ENCODE measurements at places on chromosomes 12 and 14.

DNA sequence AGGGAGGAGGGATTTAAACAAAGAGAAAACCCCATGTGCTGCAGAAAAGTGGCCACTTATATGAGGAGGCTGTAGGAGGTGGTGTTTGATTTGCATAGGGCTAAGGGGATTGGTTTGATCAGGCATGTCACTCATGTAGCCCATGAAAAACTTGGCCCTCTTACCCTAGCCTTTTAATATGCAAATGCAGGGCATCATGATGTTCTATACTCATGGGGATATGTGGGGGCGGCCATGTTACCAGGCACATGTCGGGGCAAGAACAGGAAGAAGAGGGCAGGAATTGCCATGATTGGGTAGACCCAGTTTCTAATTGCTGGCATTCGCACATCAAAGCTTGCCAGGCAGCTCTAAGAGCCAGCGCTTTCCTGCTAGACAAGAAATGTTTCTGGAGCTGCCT, 28.8 kb downstream of the KLRK1 start:
- no peak for DNase-seq

DNA sequence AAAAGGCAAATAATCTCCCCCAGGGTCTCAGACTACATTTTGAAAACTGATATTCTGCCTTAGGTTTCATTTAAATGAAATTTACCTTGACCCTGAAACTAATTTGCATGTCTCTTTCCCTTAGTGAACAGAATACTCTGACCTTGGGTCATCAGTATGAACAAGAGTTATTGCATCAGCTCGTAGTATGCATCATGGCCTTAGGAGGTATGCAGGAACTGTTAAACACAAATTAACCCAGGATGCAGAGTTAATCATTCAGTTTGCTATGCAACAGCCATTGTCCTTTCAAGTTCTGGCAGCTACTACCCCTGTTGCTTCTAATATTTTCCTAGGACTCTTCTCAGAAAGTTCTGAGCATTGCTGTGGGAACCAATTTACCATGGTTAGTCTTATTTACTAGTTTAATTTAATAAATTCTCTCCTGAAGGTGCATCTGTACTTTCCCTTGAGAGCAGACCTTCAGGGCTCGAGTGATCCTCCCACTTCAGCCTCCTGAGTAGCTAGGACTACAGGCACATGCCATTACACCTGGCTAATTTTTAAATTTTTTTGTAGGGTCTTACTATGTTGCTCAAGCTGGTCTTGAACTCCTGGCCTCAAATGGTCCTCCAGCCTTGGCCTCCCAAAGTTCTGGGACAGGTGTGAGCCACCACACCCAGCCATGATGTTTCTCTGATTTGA, 126.7 kb downstream of the TTC6 start:
- no peak for DNase-seq

DNA sequence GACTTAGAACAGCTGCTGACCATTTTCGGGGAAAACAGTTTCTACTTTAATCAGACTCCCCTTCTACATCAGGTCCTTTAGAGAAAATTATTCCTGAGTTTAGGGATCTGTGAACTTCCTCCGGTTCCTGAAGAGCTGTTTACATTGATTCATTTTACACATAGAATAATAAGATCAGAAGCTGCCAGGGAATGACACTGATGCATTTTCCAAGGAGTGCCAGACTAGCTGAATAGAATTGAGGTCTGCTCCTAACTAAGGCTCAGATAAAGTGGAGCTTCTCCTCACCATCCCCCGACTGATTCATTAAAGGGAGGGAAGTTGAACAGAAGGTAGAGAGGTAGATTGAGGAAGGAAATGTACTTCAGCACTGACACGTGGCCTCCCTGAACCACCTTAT, 41.9 kb upstream of the PSMA6 start:
- DNase-seq, result no peak

- DNase-seq, result no peak
These were observed 80.1 kb downstream of the C12orf42 start for GRCh38 chr12:103415681-103416080.

GRCh38 chr12:132956011-132956788, at the start of gene ZNF605:
TSS of gene ZNF605 (minus strand) at chr12:132956306. CDS start at chr12:132945635, 10,671 bp downstream.
- DNase-seq, result peak; percentile 57

- peak; percentile 29 for DNase-seq
These were observed 91.6 kb downstream of the DHRS2 start for GRCh38 chr14:23727566-23728335.

- DNase-seq, result no peak
These were observed 755 bp downstream of the SETD1B start for GRCh38 chr12:121804417-121805111.

DNA sequence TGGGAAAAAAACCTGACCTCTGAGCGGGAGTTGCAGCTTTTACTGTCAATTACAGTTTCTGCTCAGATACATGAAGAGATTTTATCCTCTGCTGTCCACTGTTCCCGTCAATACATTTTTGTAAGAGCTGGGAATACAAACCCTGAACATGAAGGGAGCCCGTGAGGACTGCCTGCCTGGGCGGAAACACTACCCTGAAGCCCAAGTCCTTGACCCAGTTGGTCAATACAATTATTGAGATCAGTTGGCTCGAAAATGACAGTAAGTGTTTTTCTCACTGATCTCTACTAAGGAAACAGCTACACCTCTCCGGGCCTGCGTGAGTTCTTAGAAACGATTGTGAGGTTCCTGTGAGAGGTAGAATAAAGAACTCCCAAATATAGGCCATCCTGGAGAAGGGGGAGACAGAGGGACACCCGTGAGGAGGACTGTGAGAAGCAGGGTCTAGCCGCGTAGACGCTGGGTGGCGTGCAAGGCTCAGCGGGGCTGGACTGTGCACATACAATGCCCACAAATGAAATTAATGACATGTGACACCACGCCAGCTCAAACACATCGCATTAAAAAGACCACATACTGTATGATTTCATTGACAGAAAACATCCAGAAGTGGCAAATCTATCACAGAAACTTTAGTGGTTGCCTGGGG, 509.5 kb downstream of the TMEM132D start:
- DNase-seq, result no peak

DNA sequence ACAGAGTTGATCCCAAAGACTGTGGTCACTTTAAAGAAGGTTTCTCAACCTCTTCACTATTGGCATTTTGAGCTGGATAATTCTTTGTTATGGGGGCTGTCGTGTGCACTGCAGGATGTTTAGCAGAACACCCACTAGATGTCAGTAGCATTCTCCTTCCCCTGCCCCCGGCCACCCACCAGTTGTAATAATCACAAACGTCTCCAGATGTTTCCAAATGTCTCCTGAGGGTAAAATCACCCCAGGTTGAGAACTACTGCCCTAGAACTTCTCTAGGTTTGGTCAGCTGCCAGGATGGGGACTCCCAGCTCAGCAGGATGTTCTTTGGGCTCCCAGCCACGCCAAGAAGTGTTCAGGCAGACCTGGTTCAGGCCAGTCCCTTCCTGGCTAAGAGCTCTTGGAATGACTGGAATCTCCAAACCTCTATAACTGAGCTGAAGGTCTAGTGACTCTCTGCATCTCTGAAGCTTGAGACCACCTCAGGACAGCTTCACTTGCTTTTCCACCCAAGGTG, 12.5 kb upstream of the AJUBA start:
- no peak for DNase-seq

DNA sequence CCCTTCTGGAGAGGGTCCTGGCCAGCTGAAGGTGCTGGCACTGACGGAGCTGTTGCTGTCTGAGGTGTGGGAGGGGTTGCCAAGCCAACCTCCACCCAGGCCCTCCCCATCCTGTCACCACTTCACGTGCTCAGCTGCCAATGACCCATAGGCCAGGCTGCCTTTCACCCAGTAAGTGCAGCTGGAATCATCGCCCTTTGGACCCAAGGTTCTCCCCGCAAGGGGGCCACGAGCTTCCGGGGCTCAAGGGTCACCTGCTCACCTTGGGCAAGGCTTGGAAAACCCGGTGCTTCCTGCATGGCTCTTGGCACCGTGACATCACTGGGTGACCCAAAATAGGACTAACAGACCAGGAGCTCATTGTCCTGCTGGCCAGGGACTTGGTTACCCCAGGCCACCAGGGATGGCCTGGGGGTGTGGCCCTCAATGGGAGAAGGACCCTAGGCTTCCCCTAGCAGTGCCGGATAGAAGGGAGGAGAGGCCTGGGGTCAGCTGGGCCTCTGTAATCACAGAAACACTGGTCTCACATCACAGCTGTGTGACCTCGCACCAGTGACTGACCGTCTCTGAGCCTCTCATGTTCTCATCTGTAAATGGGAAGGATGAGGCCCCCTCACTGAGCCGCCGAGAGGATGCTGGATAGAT, 51.3 kb downstream of the CCDC85C start:
- DNase-seq, result no peak

DNA sequence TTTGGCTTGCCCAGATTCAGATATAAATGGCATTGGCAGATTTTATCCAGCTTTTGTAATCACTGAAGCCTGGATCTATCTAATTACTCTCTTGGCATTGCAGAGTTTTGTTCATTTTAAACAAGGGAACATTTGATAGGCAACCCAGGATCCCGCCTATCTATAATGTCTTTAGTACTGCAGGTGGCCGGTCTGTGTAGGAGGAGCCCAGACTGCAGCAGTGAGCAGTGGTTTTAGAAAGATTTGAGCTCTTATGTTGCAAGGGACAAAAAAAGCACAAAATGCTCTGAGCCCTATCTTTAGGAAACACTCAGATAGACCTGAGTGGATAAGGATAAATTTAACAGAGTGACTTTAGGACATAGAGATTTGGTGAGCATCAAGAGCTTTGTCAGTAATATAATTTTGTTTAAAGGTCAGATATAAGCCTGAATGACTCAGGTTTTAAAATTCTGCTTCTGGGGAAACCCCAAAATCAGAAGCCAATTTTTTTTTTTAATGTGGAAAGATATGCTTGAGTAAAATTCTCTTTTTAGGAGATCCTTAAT, 165.5 kb downstream of the SLC5A8 start:
- no peak for DNase-seq

DNA sequence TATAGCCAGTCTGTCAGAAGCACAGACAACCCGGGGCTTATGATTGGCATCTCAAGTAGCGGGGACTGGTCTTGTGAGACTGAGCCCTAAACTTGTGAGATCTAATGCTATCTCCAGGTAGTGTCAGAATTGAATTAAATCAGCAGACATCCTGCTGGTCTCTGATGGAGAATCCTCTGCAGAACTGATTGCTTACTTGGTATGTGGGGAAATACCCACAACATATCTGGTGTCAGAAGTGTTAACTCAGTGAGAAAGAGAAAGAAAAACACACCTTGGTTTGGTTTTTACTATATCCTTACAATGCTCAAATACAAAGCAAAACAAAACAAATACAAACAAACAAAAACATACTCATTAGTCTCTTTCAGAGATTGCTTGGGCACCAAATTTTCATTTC, 10.0 kb downstream of the SEL1L start:
- no peak for DNase-seq

DNA sequence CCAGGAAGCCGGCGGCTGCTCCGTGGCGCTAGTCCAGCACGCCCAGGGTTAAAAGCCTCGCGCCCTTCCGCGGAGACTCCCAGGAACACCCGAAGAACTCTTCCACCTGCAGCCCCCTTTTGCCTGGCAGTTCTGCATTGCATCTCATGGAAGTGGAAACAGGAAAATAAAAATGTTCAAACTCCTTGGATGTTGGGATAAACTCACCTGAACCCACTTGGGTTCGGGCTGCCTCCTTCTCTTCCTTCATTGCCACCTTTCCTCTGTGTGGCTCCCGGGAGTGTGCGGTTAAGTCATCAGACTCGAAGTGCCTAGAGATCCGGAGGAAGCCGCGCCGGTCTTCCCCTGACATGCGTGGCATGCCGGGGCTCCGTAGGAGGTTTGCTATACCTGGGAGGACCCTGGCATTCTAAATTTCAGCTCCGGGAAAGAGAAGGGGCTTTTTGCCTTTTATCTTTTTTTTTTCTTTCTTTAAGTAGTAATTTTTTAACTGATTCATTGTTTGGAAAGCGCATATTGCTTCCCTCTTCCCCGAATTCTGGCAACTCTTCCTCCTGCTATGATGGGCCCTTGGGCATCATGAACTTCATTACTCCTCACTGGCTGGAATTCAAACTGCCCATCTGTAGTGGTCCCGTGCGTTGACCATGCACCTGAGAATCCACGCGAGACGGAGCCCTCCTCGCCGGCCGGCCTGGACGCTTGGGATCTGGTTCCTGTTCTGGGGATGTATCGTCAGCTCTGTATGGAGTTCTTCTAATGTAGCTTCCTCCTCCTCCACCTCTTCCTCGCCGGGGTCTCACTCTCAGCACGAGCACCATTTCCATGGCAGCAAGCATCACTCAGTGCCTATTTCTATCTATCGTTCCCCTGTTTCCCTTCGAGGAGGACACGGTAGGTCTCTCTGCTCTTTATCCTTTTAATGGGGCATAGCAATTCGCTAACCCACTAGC, 931.4 kb downstream of the DIO2 start:
- DNase-seq, result no peak

GRCh38 chr14:58639842-58640484, 2.2 kb downstream of the DACT1 start:
- peak; percentile 9 for DNase-seq

DNA sequence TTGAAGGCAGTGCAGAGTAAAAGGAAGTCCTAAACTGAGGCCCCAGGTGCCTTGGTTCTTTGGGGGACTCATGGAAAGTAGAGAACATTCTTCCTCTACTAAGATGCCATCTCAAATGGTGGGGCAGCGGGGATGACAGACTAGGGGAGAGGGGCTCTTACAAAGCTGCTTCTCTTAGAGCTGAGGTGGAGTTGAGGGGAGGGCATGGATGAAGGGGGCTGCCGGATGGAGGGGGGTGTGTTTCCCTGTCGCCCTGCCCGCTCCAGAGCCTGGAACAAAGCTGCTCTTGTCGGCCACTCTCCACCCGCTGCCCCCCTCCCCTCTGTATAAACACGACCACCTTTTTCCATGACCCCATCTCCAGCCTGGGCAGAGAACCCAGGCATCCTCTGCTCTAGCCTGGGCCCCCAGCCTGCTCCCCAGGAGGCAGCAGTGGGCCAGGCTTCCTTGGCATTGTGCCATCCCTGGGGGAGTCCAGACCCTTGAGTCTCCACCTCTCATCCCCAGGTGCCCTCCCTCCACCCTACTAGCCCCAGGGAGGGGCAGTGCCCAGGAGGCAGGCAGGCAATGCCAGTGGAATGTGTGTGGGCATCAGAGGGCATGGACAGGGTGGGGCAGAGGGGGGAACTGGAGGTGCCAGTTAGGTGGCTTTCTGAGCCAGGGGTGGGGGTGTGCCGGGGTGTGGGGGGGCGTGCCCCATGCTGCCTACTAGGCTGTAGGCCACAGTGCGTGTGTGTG, 1.7 kb downstream of the RARG start:
- no peak for DNase-seq

DNA sequence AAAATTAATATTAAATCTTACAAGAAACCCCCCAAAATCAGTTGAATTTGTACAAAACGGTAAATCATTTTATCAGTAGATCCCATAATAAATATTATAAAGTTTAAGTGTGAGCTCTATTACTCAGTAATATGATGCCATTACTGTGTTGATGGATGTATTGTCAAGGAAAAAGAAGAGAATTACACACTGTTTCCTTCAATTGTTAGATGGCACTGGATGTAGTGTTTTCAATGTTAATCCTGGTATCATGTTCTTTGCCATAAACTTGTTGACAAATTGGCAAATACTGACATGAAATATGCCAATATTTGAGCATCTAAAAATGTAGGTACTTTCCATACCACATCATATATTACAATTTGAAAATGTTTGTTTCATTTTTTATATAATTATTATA, 101.6 kb downstream of the NTS start:
- DNase-seq, result no peak

Measured in Jurkat, Clone E6-1 (cell line).